ENCODE measurements at places on chromosomes 7 and 10.
A peak's percentile ranks its signal among the peaks of the same experiment; 100 is the strongest.

DNA sequence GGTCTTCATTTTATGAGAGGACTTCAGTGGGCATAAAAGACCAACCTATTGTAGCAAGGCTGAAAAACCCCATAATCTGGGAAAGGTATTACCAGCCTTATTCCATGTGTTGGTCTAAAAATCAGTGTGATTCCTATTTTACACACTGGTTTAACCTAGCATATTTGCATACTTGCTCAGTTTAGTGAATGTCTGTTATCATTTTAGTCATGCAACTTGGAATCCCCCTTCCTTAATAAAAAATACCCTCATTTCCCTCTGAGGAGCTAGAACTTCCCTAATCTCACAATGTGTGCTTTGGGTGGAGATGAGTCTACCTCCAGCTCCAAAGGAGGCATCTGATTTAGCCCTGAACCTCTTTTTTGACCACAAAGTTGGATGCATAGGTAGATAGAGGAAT lies 312.8 kb upstream of the SORCS1 start:
- no peak for DNase-seq

GRCh38 chr10:8544057-8544380 lies 489.5 kb downstream of the GATA3 start:
- no peak for DNase-seq

DNA sequence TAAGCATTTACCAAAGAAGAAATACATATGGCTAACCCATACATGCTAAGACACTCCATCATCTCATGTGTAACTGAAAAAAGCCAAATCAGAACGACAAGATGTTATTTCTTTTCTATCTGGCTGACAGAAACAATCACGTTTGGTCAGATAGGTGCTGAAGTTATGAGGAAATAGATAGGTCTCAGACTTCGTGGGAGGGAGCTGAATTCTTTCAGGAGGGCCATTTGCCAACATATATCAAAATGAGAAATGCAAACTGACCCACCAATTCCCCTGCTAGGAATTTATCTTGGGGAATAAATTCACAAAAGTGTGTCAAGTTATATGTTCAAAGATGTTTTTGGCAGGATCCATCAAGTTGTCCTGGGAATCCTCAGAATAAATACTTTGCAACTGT lies 32.6 kb downstream of the SH3PXD2A start:
- no peak for DNase-seq

GRCh38 chr7:105759670-105760550 lies 116.5 kb downstream of the ATXN7L1 start:
- DNase-seq, result peak; percentile 56

GRCh38 chr7:19557726-19558465 lies 150.9 kb downstream of the POLR1F start:
- DNase-seq, result no peak

DNA sequence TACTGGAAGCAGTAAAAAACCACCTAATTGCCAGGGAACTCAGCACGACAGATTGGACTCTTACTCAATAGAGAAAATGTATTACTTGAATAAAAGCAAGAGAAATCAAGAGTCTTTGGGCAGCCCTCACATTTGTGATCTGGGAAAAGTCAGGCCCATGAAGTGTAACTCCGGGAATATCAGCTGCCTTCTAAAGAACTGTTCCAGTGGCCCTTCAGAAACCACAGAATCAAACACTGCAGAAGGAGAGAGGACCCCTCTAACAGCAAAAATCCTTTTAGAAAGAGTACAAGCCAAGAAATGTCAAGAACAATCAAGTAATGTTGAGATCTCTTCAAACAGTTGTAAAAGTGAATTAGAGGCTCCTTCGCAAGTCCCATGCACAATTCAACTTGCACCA lies 540.0 kb upstream of the TEX47 start:
- DNase-seq, result no peak

- DNase-seq, result no peak
Measured at GRCh38 chr10:60677531-60678129, 100.6 kb upstream of the CDK1 start.

DNA sequence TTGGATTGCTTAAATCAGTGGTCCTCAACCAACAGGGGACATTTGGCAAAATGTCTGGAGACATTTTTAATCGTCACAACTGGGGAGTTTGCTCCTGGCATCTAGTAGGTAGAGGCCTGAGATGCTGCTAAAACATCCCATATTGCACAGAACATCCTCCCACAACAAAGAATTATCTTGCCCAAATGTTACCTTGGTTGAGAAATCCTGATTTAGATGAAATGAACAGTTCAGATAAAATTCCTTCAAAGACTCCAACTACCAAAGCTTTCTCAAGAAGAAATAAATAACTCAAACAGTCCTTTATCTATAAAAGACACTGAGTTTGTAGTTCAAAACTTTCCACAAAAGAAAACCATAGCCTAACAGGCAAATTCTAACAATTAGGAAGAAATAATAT lies 160.9 kb downstream of the SNX13 start:
- no peak for DNase-seq
